ENCODE measurements at places on chromosomes 13 and 19.

GRCh38 chr13:51643105-51643881 lies 59.0 kb downstream of the WDFY2 start:
- no peak for DNase-seq

- DNase-seq, result no peak
Observed at GRCh38 chr19:47755762-47756626, 10.6 kb downstream of the NOP53 start.

DNA sequence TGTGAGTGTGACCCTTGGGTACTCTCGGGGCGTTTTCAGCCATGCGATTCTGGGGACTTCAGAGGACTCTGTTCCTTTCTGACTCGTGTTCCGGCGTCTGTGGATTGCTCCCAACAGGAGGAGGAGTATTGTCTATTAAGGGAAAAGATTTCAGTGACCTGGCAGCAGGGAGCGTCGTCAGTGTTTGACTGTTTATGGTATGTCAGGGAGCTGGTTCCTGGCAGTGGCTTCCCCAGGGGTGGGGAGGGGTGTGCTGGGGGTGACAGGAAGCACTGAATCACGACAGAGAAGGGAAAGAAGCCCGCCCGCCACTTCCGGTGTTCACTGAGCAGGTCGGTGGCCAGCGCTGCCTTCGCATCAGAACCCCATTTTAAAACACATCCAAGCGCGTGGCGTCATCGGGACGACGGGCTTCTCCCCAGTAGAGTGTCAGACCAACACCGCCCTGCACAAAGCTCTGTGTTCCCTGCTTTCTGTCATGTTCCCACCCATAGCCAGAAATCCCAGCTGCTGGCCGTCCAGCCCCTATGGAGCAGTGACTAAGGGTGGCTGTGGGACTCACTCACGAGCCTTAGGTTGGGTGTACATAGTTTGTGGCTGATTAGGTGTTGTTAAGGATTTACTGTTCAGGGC lies 33.8 kb downstream of the COL4A2 start:
- peak; percentile 10 for DNase-seq

DNA sequence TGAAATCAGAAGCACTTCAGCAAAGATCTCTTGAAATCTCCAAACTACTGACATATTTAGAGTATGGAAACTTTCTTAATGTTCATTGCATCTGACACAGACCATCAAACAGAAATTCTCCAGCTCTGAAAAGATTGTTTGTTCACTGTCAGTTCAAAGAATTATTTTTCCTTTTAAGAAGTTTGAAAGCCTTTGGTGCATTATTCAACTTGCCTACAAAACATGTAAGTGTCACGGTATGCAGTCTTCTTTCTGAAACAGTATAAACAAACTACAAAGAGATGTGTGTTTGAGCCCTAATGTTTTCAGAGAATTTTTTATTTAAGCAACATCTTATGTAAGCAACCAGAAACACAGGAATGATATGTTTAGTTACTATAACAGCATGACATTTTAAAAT lies 125.4 kb downstream of the FGF14 start:
- DNase-seq, result no peak

DNA sequence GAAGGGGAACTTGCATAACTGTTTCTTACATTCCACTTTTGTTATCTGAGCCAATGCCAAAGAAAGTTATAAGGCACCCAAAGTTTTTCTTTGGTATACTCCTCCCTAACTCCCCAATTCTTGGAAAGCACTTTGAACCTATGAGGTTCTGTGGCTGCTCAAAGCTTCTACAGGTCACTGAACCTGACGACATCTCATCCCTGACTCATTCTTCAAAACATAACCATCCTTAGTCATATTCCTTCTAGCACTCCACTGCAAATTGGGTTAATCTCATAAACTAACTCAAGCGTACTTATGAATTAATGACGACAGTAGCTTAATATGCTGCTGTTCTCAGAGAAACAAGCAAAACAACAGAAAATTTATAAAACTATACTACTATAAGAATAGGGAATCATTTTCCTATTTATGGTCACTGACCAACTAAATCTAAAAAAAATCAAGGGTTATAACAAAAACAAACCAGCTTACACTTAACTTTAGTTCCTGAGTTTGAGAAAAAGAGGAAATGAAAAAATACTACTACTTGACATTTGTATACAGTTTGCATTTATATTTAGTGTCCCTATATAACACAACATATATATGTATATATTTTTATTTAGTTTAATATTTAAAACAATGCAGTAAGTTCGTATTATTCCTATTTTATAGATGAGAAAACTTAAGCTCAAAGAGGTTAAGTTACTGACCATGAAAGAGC lies 69.1 kb downstream of the CAB39L start:
- no peak for DNase-seq

DNA sequence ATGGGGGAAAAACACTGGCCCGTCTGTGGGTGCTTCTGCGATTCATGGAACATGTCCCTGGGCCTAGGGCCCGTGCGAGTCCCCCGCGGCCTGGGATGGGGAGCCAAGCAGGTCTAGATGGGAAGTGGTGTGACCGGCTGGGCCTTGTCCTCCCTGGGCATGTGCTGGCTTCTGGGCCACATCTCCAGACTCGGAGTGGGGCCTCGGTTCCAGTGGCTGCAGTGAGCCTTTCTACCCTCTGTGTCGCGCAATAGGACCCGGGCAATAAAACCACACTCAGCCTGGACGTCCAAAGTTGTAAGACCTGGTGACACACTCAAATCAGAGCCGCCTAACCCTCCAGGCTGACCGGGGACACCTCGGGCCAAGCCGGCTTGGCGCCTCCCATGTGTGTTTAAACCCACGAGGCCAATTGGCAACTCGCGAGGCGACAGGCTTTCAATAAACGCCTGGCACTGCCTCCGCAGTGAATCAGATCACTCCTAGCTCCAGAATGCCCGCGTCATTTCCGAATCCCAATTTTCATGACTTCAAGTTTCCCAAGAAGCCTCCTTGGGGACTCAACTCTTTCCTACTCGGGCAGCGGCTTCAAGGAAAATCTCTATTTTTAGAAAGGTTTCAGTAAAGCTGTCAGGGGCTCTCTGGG lies 57.3 kb downstream of the KLF2 start:
- no peak for DNase-seq

DNA sequence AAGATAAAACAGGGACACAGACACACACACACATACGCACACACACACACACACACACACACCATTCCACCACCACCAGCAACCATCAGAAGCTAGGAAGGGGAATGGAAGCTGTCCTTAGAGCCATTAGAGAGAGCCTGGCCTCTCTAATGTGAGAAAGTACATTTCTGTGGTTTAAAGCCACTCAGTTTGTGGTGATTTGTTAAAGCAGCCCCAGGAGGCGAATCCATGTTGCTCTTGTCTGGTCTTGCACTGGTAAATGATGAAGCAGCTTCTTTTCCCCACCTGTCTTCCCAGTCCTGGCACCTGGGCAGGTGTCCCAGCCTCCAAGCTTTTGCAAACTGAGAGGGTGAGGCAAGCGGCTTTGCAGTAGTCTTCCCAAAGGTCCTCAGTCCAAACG lies 118.9 kb upstream of the KL start:
- no peak for DNase-seq

DNA sequence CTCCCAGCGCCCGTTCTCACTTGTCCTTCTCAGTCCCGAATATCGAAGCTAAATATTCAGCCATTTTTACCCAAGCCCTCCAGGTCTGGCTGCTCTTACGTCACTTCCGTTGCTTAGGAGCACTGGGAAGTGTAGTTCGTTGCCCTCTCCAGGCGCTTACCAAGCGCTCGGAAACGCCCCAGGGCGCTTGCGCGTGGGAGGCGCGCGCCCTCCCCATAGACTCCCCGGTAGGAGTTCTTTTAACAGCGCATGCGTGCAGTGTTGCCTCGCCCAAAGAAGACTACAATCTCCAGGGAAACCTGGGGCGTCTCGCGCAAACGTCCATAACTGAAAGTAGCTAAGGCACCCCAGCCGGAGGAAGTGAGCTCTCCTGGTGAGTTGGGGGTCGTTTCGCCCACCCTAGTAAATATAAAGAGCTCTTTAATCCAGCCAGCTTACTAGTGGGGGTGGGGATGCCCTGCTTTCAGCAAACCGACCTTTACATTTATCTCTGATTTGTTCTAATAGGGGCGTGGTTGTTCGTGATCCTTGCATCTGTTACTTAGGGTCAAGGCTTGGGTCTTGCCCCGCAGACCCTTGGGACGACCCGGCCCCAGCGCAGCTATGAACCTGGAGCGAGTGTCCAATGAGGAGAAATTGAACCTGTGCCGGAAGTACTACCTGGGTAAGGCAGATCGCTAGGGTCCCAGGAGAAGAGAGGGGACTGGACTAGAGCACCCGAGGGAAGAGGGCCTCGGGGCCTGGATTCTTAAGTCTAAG lies at the start of the genes PSENEN and U2AF1L4:
Gene PSENEN (plus strand): TSS at position 324 of the 759 bp plus-strand sequence. CDS start 280 bp downstream, at position 604.
Gene U2AF1L4 (minus strand): TSS at position 91 of the 759 bp plus-strand sequence. CDS start 27 bp downstream, at position 64.
- DNase-seq, result peak; percentile 96

GRCh38 chr13:53112522-53112921 lies 83.9 kb downstream of the OLFM4 start:
- DNase-seq, result no peak

DNA sequence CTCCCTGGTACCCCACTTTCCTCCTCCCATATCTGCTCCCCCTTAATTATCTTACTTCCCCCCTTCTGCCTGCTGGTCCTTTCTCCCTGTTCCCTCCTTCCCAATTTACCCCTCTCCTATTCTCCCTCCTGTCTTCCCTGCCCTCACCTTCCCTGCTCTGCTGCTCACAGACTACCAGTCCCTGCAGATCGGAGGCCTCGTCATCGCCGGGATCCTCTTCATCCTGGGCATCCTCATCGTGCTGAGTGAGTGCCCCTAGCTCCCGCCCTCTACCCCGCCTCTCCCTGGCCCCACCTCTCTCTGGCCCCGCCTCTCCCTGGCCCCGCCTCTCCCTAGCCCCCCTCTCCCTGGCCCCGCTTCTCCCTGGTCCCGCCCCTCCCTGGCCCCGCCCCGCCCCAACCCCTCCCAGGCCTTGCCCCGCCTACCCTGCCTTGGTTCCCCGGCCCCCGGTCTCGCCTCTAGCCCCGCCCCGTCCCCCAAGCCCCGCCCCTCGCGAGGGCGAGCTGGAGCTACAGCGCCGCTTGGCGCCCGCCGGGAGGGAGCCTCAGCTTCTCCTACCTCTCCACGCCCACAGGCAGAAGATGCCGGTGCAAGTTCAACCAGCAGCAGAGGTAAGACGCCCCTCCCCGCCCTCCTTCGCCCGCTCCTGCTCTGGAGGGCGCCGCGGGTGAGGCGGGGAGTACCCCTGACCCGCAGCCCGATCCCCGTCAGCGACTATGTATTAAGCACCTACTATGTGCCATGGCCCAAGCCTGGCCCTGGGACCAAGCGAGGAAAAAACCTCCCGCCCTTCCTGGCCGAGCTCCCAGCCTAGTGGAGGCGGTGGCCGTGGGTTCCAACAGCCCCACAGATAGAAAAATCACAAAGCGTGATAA lies 1.9 kb upstream of the FXYD7 start:
- peak; percentile 96 for DNase-seq

GRCh38 chr19:30161021-30161655 lies 211.0 kb upstream of the ZNF536 start:
- no peak for DNase-seq

- DNase-seq, result peak; percentile 48
Observed at GRCh38 chr19:1503089-1503924, 9.5 kb downstream of the ADAMTSL5 start.

DNA sequence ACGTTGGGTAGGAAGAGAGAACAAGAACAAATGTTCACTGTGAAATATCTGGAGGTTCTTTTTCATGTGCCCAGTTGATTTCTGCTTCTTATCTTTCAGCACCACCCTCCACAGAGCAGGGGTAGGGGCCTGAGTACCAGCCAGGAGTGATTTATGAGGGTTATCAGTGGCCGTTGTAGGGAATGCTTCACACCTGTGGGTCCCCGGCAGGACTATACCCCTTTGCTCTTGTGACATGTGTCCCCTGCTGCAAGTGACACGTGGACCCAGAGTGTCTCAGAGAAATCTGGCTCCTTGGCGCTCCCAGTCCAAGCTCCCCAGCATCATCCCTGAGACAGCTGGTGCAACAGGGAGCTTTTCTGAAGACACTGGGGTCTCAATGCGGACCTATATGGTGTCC lies 29.7 kb downstream of the SIAH3 start:
- DNase-seq, result no peak

- DNase-seq, result no peak
Observed at GRCh38 chr13:49410006-49410405, 33.9 kb downstream of the CAB39L start.

- DNase-seq, result no peak
Observed at GRCh38 chr19:2497186-2497585, 21.3 kb downstream of the GADD45B start.

DNA sequence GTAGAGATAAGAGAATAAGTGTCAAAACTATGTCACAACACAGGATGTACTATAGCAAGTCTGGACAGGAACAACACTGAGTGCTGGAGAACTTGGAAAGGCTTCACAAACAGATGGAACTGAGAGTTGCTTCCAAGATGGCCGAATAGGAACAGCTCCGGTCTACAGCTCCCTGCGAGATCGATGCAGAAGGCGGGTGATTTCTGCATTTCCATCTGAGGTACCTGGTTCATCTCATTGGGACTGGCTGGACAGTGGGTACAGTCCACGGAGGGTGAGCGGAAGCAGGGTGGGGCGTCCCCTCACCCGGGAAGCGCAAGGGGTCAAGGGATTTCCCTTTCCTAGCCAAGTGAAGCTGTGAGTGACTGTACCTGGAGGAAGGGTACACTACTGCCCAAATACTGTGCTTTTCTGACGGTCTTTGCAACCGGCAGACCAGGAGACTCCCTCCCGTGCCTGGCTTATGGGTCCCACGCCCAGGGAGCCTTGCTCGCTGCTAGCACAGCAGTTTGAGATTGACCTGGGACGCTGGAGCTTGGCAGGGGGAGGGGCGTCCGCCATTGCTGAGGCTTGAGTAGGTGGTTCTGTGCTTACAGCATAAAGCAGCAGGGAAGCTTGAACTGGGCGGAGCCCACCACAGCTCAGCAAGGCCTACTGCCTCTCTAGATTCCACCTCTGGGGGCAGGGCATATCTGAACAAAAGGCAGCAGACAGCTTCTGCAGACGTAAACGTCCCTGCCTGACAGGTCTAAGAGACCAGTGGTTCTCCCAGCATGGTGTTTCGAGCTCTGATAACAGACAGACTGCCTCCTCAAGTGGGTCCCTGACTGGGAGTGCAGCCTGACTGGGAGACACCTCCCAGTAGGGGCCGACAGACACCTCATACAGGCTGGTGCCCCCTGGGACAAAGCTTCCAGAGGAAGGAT lies 46.0 kb downstream of the USP12 start:
- DNase-seq, result no peak

- no peak for DNase-seq
Observed at GRCh38 chr13:50543782-50544181, 299.7 kb downstream of the DLEU7 start.

- DNase-seq, result no peak
Observed at GRCh38 chr13:40328091-40328490, 338.4 kb downstream of the FOXO1 start.

- DNase-seq, result no peak
Observed at GRCh38 chr19:42246922-42247639, 4.7 kb upstream of the GSK3A start.

All from stimulated activated CD4-positive, alpha-beta T cell treated with anti-CD3 and anti-CD28 coated beads, Interleukin-1b, Interleukin-23, amount 100 ng/mL, for 1 hour (primary cell).